Suppressor macrophage (primary cell): ENCODE measurements at places on chromosomes 3 and 15.

- no peak for DNase-seq
Observed at GRCh38 chr3:173340626-173341025, 56.9 kb upstream of the NLGN1 start.

DNA sequence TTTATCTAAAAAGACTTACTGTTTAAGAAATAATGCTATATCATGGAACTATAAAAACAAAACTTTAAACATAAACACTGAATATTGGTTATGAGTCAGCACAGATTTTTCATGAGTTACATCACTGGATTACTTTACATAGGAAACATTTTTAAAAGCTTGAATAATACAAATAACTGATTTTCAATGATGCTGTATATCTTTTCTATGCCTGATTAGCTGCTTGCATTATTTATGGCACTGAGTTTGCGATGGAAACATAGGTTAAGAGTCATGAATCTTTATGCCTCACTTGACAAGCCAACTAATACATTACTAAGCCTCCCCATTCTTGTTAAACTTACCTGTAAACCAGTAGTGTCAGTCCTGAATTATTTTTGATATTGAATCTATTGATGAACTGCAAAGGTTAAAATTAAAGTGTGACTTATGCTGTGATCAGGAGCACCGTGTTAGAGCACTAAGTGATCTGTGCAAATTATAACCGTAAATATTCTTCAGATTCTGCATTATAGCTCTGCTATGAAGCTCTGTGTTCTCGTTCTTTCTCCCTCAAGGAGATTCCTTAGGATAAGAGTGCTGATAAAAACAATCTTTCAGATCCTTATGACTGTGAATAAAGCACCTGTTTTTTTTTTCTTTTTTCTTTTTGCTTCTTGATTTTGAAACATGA is 437.3 kb upstream of the BCHE start:
- no peak for DNase-seq

DNA sequence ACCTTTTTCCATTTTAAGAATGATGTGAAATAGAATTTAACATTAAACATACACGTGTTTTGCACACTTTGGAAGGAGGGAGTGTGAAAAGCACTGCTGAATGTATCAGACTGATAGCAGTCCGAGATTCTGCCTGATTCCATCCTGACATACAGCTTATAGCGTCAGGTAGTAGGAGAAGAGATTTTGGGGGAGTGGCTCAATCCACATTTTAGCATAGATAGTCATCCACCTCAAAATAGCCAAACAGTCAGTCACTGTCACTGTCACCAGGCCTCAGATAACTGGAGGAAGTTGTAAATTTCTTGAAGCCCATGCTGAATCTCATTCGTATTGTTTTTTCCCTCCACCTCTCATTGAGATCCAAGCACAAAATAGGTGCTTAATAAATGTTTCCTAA is 35.4 kb upstream of the ARHGEF26 start:
- DNase-seq = no peak

DNA sequence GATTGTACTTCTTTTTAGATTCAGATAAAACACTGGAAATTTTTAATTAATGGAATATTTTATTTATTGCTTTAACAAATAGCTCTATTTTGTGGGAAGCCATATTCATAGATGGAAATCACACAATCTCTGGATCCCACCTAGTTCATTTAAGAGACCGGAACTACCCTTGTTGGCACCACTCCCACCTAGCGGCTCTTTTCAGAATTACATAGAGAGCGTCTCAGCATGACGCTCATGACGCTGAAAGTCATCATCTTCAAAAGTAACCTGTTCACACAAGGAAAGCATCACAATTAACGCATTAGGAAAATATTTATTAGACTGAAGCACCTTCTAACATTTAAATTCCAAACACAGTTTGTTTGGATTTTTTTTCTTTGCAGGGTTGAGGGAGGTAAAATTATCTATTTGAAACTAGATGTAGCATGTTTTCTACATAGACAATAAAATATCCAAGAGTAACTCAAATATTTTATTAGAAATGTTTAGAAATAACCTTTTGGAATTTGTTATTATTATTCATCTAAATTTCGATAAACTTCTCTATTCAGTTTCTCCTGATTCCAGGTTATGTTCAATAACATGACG is 214.9 kb upstream of the ARRDC4 start:
- peak; percentile 57 for DNase-seq

- no peak for DNase-seq
Observed at GRCh38 chr3:42270561-42270960, 4.6 kb upstream of the CCK start.
